ENCODE measurements at places on chromosomes 12 and 14.
A peak's percentile ranks its signal among the peaks of the same experiment; 100 is the strongest.

DNA sequence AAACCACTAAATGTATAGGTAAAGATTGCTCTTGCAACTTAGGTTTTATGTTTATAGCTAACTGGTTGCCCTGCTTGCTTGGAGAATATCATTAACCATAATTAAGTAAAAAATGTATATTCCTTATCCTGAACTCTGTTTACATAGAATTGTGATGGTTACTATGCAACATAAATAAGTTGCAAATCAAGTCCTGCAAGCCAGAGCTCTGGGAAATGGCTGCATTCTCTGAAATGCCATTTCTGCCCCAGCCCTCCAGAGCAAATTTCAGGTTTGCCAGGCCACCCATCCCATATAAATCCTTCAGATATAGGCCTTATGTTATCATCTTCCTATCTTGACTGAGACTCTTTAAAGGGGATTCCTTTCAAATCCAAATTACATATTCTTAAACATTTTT is 118.4 kb upstream of the MYF6 start:
- DNase-seq: no peak

- no peak for DNase-seq
Measured at GRCh38 chr12:28227251-28227650, 37.0 kb downstream of the CCDC91 start.

DNA sequence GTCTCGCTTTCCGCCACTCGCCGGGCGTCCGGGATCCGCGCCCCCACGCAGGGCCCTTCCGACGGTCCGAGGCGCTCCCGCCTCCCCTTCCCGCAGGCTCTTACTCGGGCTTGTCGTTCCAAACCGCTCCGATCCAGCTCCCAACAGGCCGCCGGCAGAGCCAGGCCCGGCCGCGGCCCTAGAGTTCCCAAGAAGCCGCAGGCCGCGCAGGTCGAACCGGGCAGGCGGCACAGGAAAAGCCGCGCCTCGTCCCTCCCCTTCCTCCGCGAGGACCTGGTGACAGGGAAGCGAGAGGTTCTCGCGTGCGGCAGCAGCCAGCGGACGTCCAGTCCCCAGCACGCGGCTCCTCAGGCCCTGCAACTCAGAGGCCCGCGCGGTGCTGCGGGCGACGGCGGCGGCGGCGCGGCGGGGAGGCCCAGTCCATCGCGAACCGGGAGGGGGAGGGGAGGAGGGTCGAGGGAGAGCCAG is 272 bp downstream of the HECTD1 start:
- DNase-seq: no peak

DNA sequence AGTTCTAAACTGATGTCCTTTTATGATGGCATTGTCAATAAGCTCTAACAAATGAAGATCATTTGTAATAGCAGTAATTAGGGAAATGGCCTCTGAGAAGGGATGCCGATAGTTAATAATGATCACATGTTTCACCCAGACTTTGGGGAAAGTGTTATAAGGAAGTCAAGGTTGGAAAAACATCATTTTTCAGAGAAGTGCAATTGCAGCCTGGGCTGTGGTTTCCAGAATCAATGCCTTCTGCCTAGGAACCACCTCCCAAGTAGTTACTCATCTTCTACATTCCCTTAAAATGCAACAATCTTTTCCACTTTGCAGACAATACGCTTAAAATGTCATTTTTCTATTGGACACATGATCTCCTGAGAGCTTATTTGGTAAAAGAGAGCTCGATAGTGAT is 879 bp downstream of the EDDM3A start:
- no peak for DNase-seq

GRCh38 chr12:106010741-106011140 is 128.0 kb downstream of the NUAK1 start:
- no peak for DNase-seq

- no peak for DNase-seq
Measured at GRCh38 chr12:120720234-120720986, 5.2 kb upstream of the ACADS start.

DNA sequence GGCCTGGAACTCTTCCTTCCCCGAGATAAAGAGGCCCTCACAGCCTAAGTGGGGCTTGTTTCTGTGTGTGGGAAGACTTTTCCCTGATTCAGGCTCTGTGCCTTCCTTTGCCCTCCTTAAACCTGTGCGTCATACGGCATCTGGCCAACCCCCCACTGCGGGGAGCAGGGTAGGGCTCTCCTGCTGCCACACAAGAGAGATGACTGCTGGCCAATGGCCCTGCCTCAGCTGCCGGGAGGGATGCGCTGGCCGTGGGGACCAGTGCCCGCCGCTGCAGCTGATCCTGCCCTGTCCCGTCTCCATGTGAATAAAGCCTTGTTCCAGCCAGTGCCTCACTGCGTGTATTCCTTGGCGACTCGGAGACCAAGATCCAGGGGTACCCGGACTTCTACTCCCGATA is 42.5 kb upstream of the BEGAIN start:
- no peak for DNase-seq

GRCh38 chr12:121089031-121089812 is 43.5 kb upstream of the P2RX7 start:
- DNase-seq: no peak

- DNase-seq: peak; percentile 22
Measured at GRCh38 chr14:21965042-21965441, 291.4 kb upstream of the OR4E1 start.

DNA sequence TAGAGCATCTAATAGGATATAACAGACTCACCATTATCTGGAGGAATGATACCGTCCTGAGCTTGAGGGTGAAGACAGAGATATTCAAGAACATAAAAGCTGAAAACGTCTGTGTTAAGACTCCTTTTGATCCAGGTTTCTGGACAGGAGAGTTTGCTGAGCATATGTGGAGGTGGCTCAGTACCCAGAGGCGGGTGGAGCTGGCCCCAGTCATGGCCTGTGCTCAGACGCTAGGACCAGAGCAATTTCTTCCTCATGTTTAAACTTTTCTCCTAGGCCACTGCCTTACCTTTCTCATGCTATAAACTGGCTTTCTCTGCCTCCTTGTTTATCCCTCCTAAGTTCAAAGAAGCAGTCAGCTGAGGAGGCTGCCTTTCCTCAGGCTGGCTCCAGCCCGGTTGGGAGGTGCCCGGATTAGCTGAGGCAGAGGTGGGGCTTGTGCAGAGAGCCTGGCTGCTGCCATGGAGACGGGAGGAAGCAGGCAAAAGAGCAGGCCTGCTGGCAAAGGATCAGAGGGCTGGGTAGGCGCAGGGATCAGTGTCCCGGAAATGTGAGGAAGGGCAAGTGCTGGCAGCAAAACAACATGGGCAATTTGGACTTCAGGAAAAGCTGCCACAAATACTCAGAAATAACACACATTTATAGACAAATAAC is 13.7 kb downstream of the COA8 start:
- DNase-seq: no peak

DNA sequence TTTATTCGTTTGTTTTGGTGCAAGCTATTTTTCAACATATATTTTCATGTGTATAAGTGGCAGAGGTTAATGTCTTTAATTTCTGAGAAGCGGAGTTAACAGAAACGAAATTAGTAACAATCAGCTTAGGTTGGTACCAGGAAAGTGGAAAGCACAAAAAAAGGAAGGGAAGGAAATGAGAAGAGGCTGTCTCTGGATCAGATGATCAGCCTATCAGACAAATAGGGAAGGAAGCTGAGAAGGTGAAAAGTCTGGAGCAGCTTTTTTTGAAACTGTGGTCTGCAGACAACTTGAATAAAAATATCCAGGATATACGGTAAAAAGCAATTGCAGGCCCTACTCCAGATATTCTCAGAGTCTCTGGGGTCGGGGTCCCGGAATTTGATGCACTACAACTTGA is 265.0 kb downstream of the SSPN start:
- no peak for DNase-seq

GRCh38 chr12:52390739-52391617 is 5.5 kb upstream of the KRT84 start:
- DNase-seq: peak; percentile 44

DNA sequence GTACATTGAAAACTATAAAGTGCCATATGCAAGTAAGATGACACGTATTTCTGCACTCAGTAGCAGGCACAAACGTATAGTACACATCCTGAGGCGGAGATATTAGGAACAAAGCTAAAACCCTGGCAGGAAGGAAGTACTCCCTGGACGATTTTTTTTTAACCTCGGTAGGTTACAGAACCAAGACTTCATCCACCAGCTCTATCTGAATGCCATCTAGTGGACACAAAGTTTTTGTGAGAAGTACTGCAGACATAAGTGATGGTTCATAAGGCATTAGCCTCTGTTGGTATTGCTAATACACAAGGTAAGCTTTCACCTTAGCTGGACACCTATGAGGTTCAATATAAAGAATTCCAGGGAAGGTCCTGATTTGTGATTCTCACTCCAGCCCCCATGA is 83.0 kb upstream of the CCDC196 start:
- peak; percentile 34 for DNase-seq

DNA sequence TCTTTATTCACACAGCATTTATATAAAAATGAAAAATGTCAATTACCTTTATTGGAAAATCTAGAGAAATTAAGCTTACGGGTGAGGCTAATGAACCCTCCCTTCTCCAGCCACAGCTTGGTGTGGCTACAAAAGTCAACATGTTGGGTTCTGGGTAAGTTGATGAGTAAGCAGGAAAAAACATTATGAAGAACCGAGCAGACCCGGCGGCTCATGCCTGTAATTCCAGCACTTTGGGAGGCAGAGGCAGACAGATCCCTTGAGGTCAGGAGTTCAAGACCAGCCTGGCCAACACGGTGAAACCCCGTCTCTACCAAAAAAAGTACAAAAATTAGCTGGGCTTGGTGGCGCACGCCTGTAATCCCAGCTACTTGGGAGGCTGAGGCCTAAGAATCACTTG is 10.9 kb downstream of the NAA25 start:
- no peak for DNase-seq

GRCh38 chr12:49126852-49127763 is 4.1 kb downstream of the TUBA1B start:
- DNase-seq: peak; percentile 46

DNA sequence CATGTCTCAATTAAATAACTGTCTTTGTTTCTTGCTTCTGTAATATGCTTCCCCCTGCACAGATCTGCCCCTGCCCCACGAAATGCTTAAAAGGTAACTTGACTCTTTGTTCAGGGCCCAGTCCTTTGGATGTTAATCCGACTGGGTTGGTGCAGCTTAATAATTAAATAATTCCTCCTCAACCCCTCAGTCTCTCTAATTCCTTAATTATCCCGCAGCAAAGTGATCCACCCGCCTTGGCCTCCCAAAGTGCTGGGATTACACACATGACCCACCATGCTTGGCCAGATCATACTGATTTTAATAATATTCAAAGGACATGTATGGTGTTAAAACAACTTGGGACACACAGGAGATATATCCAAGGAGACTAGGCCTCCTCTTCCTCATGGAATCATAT is 18.2 kb upstream of the ANAPC7 start:
- no peak for DNase-seq

DNA sequence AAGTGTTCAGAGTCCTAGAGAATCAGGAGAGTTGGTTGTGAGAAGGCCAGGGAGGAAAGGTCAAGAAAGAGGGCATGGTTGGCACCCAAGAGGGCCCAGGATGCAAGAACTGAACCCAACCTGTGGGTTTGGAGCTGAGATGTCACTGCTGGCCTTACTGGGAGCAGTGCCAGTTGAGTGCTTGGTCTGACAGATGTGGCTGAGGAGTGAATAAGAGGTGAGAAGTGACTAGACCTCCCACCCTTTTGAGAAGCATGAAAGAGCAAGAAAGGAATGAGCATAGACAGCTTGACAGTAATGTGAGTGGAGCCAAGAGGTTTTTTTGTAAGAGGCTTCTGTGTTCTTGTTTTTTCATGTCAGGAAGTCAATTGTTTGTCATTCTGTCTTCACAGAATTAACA is 95.3 kb downstream of the FGD4 start:
- DNase-seq: no peak

DNA sequence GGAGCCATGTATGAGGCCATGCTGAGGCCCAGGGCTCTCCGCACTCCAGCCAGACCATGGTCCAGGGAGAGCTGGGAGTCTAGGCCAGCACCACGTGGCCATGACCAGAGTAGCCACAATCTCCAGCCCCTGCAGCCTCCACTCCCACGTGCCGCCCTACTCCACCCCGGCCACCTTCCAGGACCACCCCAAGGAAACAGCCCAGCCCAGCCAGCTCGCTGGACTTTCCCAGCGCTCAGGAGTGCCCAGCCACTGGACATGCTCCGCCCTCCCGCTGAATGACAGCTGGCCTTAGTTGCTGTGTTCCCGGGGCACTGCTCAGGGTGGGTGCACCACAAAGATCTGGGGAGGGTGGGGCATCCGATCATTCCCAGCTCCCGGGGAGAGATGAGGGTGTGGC is 2.1 kb upstream of the C14orf180 start:
- no peak for DNase-seq

GRCh38 chr14:104370256-104370870 is 209.2 kb upstream of the C14orf180 start:
- peak; percentile 28 for DNase-seq

DNA sequence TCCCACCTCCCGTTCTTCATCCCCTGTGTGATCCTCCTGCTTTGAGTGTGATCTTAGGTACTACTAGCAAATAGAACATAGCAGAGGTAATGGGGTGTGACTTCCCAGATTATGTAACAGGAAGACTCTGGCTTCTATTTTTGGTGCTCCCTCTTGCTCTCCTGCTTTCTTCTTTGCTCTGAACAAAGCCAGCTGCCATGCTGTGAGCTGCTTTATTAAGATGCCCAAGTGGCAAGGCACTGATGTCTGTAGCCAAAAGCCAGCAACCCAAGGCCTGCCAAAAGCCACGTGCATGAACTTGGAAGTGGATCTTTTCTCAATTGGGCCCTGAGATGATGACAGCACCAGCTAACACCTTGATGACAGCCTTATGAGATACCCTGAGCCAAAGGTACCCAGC is 5.8 kb upstream of the MFAP5 start:
- DNase-seq: no peak

GRCh38 chr14:90504643-90505042 is 107.8 kb downstream of the CALM1 start:
- no peak for DNase-seq

GRCh38 chr12:11821386-11822080 is 172.1 kb downstream of the ETV6 start:
- DNase-seq: peak; percentile 50

DNA sequence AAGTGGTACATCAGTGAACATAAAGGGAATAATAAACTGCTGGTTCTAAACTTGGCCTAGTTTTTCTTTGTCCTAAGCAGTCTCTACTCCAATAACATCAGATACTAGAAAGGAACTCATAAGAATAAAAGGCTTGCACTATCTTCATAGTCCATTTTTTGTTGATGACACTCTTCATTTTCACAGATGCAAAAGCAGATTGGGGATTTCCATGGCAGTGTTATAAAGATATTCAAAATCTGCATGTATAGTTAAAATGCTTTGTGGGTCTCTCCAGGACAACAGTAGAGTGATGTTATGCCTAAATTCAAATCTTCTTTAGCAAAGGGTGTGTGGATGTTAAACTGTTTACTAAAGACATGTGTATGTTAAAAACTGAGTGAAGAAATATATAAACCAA is 745.8 kb downstream of the TRHDE start:
- no peak for DNase-seq

GRCh38 chr12:1355396-1355795 is 239.0 kb downstream of the FBXL14 start:
- no peak for DNase-seq
